Neural progenitor cell (in vitro differentiated cells): ENCODE measurements at places on chromosomes 7 and 10. TPM values are rescaled to one million over a fixed set of nuclear protein-coding genes. Genes with fewer than 3 reads are reported as not detected.

The RBP3 gene
- not detected in 2 replicates for total RNA-seq

GRCh38 chr7:106057962-106058927 is 53.9 kb downstream of the SYPL1 start:
- H3K27ac ChIP-seq: no peak overlapping the region
- H3K27me3 ChIP-seq: no peaks in the 10 kb centered on the region
- H3K4me1 ChIP-seq: peaks cover 18% of the 10 kb centered on the region
- no peaks in the 10 kb centered on the region for H3K36me3 ChIP-seq

DNA sequence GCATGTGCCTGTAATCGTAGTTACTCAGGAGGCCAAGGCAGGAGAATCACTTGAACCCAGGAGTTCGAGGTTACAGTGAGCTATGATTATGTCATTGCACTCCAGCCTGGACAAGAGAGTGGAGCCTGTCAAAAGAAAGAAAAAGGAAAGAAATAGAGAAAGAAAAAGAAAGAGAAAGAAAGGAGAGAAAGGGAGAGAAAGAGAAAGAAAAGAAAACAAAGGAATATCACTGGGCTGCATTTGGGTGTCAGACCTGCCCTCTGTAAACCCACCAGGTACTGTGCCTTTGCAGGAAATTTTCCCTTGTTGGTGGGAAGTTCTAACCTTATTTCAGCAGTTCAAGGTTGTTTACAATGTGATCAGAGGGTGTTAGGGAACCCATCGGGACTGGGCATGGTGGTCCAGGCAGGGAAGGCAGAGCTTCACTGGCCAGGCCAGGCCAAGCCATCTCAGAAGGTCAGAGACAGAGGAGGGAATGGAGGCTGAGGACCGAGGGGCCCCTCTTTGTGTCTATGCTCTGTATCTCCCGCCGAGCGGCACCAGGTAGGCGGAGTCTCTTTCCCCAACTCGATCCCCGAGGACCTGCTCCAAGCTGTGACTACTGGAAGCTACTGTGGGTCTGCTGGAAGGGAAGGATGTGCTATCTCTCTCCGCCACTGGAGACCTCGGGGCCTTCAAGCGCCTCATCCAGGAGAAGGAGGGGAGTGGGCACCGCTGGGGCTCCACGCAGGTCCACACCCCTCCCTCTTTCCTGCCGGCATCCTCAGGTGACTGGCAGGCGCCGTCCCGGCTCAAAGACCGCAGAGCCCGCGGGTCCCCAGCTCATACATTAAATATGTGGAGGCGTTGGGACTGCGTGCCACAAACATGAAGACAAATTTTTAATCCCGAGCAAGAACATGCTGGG is 15.2 kb upstream of the KAZALD1 start:
- H3K36me3 ChIP-seq: no peaks in the 10 kb centered on the region
- peak overlapping the region; percentile 15 for H3K4me3 ChIP-seq
- H3K27me3 ChIP-seq: peaks cover 89% of the 10 kb centered on the region
- no peak overlapping the region for H3K27ac ChIP-seq
- H3K4me1 ChIP-seq: peaks cover 28% of the 10 kb centered on the region
- peak; percentile 45 for DNase-seq

- H3K4me1 ChIP-seq: peaks cover 3% of the 10 kb centered on the region
- no peaks in the 10 kb centered on the region for H3K27me3 ChIP-seq
- H3K27ac ChIP-seq: no peak overlapping the region
- no peaks in the 10 kb centered on the region for H3K36me3 ChIP-seq
These were observed 409.1 kb upstream of the ETV1 start for GRCh38 chr7:14398526-14398925.

The SYT15 gene
- total RNA-seq: 0.15 and 0.17 TPM in 2 replicates

- no peaks in the 10 kb centered on the region for H3K36me3 ChIP-seq
- no peak for DNase-seq
- H3K27me3 ChIP-seq: no peaks in the 10 kb centered on the region
- no peak overlapping the region for H3K27ac ChIP-seq
- H3K4me3 ChIP-seq: no peak overlapping the region
These were observed 137.5 kb downstream of the LRRN3 start for GRCh38 chr7:111228437-111228836.

DNA sequence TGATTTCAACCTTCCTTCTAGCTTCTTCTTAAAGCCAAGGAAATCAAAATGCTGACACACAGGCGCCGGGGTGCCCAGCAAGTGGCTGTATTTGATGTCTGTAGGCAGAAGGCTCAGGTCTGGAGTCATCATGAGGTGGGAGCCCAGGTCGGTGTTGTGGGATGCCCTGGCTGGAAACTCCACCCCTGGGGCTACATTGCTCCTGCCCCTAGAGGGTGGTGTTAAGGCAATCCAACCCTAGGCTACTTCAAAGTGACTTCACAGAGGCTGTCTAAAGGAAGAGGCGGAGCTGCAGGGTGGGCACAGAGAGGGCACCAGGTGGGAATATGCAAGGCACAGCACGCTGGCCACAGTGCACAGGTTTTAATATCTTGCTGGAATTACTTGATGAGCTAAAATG is 200.9 kb downstream of the ADAM12 start:
- no peaks in the 10 kb centered on the region for H3K36me3 ChIP-seq
- no peak for DNase-seq
- H3K27me3 ChIP-seq: no peaks in the 10 kb centered on the region
- no peak overlapping the region for H3K27ac ChIP-seq
